M059J (cell line): ENCODE measurements at places on chromosomes 11 and 22.

- DNase-seq = peak; percentile 4
Measured at GRCh38 chr22:28604966-28605761, 74.5 kb downstream of the TTC28 start.

GRCh38 chr11:104402812-104403521 lies 239.0 kb upstream of the PDGFD start:
- peak; percentile 48 for DNase-seq

GRCh38 chr22:46631113-46631512 lies 10.9 kb downstream of the GRAMD4 start:
- DNase-seq = no peak

- no peak for DNase-seq
Measured at GRCh38 chr11:128731041-128731663, 37.3 kb downstream of the FLI1 start.

GRCh38 chr11:4636136-4636535 lies 1.1 kb upstream of the OR51D1 start:
- DNase-seq = no peak

DNA sequence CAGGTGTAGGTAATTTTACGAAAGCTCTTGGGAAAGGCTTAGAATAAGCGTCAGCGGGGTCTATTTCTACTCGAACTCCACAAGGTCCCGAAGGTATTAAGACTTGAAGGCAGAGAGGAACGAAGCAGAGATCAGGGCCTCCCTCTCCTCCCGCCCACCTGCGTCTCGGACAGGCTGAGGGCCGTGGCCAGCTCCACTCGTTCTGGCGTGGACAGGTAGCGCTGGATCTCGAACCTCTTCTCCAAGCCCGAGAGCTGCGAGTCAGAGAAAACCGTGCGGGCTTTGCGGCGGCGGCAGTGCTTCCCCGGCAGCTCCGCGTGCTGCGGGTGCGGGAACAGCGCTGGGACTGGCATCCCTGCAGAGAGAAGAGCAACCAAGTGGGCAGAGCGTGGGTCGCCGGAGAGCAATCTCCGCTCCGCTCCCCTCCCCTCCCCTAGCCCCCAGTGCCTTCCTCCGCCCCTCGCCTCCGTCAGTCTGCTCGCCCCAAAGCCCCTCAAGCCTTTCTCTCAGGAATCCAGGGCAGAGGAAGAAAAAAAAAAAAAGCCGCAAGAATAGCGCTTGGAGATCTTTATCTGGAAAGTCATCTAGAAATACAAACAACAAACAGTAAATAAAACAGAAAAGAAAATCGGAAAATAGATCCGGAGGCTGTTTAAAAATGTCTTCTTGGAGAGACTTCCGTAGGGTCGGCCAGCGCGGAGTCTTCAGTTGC lies 2.4 kb downstream of the BSX start:
- DNase-seq = no peak

- DNase-seq = peak; percentile 12
Measured at GRCh38 chr11:30936491-30936890, 350.3 kb upstream of the MPPED2 start.

DNA sequence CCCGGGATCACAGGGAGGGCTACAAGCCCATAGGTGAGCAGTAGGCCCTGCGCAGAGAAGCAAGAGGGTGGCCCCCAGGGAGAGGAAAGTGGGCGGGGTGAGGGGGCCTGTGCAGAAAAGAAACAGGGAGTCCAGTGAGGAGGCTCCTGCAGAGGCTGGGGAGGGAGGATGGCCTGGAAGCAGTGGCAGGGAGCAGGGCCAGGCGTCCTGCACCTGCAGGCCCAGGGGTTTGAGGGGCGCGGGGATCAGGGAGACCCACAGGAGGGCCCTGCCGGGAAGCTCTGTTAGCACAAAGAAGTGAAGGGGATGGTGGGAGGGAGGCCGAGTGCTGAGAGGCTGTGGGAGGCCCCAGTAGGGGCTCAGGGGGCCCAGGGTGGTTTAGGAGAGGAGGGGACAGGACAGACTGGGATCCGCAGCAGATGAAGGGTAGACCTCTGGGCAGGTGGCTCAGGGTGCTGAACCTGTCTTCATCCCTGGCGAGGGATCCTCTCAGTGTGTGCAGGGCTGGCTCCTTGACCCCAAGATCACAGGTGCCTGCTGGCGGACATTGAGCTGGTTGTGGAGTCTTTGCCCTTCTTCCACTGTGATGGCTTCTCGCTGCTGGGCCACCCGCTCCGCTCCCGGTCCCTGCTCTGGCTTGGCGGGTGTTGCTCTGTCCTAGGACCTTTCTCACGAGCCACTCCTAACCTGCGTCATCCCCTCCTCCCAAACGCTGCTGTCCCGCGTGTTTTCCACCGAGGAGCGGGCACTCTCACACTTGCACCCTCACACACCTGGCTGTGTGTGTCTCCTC lies 31.8 kb upstream of the CELSR1 start:
- no peak for DNase-seq

DNA sequence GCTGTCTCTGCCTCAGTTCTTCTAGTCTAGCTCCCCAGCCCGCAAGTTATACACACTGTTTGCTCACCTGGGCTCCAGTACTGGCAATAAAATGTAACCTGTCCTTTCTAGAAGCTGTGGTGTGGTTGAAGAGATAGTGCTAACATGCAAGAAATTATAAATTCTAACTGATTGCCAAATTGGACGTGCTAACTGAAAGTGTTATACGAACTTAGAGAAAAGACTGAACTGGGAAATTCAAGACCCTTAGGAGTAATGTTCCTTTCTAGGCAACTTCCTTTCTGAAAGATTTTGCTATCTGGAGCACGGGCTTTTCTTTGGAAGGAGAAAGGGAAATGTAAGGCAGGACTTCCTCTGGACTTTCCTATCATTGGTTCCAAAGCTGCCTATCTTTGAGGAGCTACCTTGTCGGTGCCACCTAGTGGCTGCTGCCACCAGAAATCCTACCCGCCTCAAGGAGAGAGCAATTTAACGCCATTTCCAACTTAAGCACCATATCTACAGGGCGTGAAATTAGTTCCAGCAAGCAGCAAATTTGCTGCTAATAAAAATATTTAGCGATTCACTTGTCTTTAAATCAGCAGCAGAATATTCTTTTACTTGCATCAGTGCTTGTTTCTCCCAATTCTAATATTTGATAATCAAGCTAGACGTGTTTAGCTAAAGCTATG lies 12.7 kb upstream of the TMEM218 start:
- peak; percentile 77 for DNase-seq

DNA sequence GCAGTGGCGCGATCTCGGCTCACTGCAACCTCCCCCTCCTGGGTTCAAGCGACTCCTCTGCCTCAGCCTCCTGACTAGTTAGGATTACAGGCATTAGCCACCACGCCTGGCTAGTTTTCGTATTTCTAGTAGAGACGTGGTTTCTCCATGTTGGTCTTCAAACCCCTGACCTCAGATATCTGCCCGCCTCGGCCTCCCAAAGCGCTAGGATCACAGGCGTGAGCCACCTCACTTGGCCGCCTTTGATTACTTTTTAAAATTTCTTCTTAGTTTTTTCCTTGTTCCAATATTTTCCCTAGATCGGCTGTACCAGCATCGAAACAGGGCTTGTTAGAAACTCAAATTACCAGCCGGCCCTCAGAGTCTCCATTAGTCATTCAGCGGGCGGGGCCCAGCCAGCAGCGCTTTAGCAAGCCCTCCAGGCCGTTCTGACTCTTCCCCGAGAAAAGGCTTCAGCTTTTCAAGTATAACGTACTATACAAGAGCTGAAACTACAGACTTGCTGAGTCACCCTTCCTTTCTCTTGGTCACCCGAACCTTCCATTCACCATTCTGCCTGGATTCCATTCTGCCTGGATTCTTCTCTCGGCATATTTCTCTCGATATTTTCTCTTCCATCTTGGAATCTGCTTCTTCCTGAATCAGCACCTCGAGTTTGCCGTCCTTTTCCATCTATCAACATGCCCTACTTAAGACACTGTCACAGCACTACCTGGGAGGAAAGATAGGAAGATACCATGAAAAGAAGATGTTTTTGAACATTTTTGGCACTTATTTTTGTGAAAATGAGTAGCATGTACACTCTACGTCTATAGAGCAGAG lies 6.7 kb upstream of the CAPRIN1 start:
- peak; percentile 93 for DNase-seq

DNA sequence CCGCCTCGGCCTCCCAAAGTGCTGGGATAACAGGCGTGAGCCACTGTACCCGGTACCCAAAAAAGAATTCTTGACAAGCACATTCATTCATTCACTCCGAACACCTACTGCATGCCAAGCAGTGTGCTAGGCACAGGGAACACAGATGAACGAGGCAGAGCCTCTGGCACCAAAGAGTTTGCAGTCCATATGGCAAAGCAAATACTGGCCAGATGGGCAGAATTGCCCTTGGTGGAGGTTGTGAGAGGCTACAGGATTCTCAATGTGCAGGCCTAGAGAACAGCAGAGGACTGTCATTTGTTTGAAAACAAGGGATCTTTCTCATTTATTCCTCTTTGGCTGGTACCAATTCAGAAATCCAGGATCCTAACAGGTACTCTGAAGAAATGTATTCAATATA lies 27.5 kb upstream of the MTCH2 start:
- DNase-seq = no peak

DNA sequence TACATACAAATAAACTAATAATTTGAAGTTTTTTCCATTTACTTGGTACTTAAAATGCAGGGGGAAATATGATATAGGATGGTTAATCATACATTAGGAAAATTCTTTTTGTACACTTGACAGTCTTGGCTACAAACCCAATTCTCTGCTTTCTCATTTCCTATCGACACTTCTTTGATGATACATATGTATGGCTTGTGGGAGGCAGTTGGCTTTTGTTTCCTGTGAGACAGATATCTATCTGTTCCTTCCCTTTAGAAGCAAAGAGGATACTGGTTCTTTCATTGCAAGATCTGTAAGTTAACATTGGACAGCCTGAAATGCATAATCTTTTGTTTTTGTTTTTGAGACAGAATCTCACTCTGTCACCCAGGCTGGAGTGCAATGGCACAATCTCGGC lies 47.9 kb upstream of the ADORA2A start:
- no peak for DNase-seq

DNA sequence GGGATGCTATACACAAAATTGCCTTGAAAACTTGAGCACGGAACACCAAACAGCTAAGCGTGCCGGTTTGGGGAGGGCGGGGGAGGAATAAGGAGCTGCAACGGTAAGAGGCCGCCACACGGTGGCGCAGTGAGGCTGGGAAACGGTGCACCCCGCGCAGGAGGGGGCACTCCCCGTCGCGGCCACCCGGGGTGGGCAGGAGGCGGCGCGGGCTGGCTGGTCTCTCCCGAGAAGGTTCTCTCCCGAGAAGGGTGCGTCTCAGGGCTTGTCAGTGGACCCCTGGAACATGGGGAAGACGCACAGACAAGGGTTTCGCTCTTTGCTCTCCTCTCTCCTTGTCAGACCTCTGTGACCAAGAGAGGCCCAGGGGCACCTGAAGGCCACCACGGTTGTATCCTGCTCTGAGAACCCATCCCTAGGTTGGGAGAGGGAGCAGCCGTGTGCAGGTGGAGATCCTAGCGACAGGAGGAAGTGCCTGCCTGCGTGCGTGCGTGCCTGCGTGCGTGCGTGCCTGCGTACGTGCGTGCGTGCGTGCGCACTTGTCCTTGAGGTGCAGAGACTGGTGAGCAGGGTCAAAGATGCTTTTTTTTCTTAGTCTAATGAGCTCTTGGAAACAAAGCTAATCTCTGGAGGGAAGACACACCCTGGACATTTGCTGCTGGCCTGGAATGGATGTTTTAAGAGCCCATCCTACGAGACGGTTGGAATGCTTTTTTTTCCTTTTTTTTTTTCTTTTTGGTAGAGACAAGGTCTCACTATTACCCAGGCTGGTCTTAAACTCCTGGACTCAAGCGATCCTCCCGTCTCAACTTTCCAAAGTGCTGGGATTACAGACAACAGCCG lies 18.1 kb upstream of the JAM3 start:
- DNase-seq = peak; percentile 46

GRCh38 chr22:32501836-32502752 lies 27.5 kb downstream of the FBXO7 start:
- DNase-seq = peak; percentile 24
